ENCODE measurements at places on chromosomes 4 and X.

- no peak for DNase-seq
Observed at GRCh38 chr4:146278986-146279385, 64.6 kb downstream of the REELD1 start.

- DNase-seq = no peak
Observed at GRCh38 chrX:447052-447451, 60.3 kb upstream of the PPP2R3B start.

DNA sequence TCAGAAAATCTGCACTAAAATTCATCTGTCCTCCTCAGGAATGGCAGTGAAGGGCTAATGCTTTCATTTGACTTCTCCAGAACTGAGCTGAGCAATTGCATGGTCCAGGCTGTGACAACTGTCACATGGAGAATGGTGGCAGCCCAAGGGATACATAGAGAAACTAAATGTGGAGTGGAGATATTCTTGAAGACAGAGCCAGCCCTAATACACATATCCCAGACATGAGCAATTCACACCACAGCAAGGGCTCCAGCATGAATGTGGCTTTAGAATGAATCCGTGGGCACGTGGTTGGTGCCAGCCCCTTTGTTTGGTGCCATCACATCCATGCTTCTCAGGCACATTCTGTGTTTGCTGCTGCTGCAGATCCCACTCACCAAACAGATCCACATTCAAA, 121.6 kb upstream of the MXRA5 start:
- DNase-seq = no peak

GRCh38 chrX:116618546-116618945, 155.8 kb upstream of the CT83 start:
- no peak for DNase-seq

- DNase-seq = no peak
Observed at GRCh38 chrX:39149761-39150160, 348.5 kb downstream of the MID1IP1 start.
